IPS DF 6.9 (cell line): ENCODE measurements at places on chromosomes 16 and 17.

GRCh38 chr16:76970087-76970744 lies 220.8 kb upstream of the MON1B start:
- DNase-seq, result no peak

DNA sequence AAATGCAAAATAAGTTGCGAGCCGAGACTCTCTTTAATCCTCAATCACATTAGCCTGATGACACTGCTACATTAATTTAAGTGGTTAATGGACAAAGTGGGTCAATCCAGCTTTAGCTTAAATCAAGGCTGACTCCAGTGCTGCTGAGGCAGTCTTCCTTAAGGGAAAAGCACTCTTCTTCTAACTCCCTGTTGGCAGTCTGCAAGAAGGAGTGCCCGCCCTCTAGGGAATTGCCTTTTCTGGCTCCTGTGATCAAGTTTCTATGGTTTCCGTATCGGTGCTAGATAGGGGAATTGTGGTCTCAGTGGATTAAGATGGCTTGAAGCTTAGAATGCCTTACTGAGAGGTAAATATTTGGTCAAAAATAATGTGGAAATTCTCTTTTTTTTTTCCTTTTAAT lies 41.0 kb downstream of the HS3ST3B1 start:
- DNase-seq, result no peak

DNA sequence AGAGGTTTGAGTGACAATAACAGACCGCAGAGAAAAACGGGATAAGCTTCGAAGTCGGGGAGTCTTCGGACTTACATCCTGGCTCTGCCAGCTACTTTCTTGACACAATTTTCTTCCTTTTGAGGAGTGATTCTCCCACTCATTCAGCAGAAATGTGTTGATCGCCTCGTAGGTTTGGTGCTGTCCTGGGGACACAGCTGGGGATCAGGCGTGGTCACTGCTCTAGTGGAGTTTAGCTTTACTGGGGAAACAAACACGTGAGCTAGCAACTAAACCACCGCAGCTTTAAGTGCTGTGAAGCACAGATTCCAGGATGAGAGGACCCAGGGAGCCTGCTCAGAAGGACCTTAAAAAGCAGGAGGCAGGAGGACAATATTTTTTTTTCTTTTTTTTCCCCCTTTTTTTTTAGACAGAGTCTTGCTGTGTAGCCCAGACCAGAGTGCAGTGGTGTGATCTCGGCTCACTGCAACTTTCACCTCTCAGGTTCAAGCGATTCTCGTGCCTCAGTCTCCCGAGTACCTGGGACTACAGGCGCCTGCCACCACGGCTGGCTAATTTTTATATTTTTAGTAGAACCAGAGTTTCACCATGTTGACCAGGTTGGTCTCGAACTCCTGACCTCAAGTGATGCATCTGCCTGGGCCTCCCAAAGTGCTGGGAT lies 858 bp downstream of the NUBP1 start:
- peak; percentile 2 for DNase-seq

- no peak for DNase-seq
These were observed 113.4 kb downstream of the ENGASE start for GRCh38 chr17:79188048-79188447.

DNA sequence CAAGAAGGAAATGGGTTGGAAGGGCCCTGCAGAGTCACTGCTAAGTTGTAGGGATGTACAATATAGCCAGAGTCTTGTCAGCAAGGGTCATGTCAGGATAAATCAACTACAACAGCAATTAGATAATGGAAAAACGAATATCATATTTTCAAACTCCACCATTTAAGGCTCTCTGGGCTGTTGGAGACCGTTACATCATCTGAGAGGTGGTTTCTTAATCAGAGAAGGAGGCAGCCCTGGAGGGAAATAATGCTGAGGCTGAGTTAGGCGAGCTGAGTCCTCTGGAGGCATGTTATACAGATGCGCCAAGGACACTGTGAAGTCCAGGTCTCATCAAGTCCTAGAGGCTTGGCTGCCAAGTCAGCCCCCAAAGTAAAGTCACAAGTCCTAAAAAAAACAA lies 30.3 kb downstream of the LYRM9 start:
- no peak for DNase-seq

GRCh38 chr17:74677558-74678466 lies 34.9 kb downstream of the CD300LF start:
- no peak for DNase-seq
